Activated gamma-delta T cell (primary cell): ENCODE measurements at places on chromosomes 2 and 18.

- DNase-seq = no peak
Measured at GRCh38 chr2:237231593-237231992, 145.9 kb downstream of the COPS8 start.

DNA sequence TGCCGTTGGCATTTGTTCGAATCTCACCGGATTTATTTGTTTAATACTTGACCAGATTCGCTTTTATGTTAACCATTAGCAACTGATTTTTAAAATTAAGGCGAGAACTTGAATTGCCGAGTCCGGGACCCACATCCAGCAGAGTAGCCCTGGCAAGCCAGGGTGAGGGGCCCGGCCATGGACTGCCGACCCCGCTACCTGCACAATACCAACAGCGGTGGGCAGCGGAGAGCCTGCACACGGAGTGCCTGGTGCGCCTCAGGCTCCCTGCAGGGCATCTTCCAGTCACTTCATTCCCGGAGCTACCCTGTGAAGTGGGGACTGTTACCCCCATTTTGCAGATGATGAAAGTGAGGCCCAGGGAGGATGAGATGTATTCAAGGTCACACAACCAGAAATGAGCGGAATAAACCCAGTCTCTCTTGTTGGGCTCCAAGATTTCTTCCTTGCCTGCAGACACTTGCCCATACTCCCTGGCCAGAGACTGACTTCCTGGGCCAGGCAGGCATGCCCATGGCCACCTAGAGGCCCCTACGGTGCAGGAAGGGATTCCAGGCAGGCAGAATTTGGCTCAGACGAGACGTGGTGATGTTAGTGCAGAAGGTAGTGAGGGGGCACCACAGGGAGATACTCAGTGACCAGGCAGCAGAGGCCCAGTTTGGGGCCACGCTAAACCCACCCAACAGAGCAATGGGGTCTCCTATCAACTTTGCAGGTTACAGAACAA is 2.9 kb downstream of the FBLN7 start:
- DNase-seq = no peak

- no peak for DNase-seq
Measured at GRCh38 chr2:36536776-36537175, 61.2 kb downstream of the FEZ2 start.

DNA sequence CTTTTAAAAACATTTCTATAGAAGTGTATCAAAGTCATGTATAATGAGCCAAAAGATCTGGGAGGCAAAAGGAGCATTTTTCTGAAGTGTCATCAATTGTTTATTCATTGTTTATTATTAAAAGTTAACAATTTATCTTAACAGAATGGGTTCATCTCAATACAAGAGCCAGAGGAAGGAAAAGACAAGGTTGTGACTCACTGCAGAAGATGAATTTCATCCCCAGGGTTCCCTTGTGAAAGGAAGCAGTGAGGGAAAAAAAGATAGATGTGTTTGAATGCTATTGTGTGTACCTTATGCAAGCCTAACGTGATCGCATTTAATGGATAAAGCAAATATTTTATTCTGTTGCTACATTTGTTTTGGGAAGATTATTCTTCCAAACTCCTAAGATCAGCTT is 286.3 kb downstream of the PIEZO2 start:
- no peak for DNase-seq
